Peyer's patch (tissue), 4 donors: ENCODE measurements at places on chromosomes 2 and 18. TPM values are rescaled to one million over a fixed set of nuclear protein-coding genes. Genes with fewer than 3 reads are reported as not detected.

- no peak for DNase-seq
- H3K4me1 ChIP-seq: no peaks in the 10 kb centered on the region
- H3K27me3 ChIP-seq: no peaks in the 10 kb centered on the region
These were observed 36.5 kb upstream of the INPP4A start for GRCh38 chr2:98408155-98408554.

Gene ADAM23
- 2.0 TPM for total RNA-seq

DNA sequence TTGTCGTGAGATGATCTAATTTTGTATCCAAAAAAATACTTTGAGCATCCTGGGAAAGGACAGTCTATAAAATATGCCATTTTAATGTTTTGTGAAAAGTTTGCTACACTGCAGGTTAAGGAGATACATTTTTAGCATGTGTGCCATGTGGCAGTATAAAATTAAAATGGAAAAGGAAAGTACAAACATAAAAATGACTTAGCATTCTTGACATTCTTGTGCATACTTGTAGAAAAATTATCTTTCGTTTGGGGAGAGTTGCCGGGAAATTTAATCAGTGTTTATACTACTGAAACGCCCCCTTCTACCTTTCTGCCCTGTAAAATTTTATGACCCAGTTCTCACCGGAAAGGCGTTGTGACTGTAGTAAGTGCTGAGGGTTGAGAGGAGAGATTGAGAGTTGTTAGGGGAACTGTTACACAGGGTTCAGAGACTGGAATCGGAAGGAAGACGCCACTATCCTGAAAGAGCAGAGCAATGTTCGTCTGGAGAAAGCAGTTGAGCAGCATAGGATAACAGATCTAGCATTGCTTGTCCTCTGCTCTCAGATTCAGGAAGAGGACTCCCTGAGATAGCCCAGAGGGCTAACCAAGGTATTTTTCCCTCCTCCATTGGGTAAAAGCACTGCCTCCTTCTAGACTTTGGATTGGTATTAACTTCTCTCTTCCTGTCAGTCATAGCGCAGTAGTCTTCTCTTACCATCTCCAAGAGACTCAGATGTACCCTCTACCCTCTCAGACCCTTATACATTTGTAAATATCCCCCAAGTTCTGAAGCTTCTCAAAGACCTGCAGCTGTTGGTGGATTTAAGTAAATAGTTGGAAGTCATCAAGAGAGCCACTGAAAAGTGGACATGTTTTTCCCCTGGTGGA, 2.7 kb downstream of the CDH20 start:
- H3K27ac ChIP-seq: no peak overlapping the region
- no peaks in the 10 kb centered on the region for H3K36me3 ChIP-seq
- H3K27me3 ChIP-seq: peaks cover 4% of the 10 kb centered on the region
- H3K4me1 ChIP-seq: no peaks in the 10 kb centered on the region
- H3K4me3 ChIP-seq: no peak overlapping the region

DNA sequence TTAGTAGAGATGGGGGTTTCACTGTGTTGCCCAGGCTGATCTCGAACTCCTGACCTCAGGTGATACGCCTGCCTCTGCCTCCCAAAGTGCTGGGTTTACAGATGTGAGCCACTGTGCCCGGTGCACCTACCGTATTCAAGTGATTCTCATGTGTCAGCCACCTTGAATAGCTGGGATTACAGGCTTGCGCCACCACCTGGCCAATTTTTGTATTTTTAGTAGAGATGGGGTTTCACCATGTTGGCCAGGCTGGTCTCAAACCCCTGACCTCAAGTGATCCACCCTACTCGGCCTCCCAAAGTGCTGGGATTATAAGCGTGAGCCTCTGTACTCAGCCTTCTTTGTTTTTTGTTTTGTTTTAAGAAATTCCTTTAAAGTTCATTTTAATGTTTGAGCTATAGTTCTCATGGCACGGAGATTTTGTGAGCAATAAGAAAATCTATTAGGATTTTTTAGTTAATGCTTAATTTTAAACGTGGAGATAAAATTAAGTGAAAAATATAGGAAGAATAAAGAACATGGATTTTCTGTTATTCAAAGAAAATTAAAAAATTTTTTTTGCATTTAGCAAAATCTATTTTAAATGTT, 242.6 kb downstream of the PHLPP1 start:
- no peak overlapping the region for H3K4me3 ChIP-seq
- H3K27me3 ChIP-seq: no peaks in the 10 kb centered on the region
- no peaks in the 10 kb centered on the region for H3K36me3 ChIP-seq
- H3K4me1 ChIP-seq: no peaks in the 10 kb centered on the region

- no peak overlapping the region for H3K27ac ChIP-seq
- H3K4me3 ChIP-seq: no peak overlapping the region
- H3K4me1 ChIP-seq: no peaks in the 10 kb centered on the region
- H3K27me3 ChIP-seq: no peaks in the 10 kb centered on the region
- H3K36me3 ChIP-seq: no peaks in the 10 kb centered on the region
These were observed 348.1 kb downstream of the CLIP4 start for GRCh38 chr2:29463181-29463900.

- peak overlapping the region; percentile 43 for H3K27ac ChIP-seq
- H3K36me3 ChIP-seq: no peaks in the 10 kb centered on the region
- H3K4me1 ChIP-seq: no peaks in the 10 kb centered on the region
- DNase-seq: no peak
- H3K4me3 ChIP-seq: no peak overlapping the region
These were observed 45.1 kb upstream of the GPC1 start for GRCh38 chr2:240390091-240391073.
